ENCODE measurements at places on chromosomes 4 and X.

- no peak for DNase-seq
These were observed 23.6 kb downstream of the ATP5ME start for GRCh38 chr4:650461-650860.

GRCh38 chr4:77817304-77818072 lies 1.7 kb downstream of the CNOT6L start:
- no peak for DNase-seq

DNA sequence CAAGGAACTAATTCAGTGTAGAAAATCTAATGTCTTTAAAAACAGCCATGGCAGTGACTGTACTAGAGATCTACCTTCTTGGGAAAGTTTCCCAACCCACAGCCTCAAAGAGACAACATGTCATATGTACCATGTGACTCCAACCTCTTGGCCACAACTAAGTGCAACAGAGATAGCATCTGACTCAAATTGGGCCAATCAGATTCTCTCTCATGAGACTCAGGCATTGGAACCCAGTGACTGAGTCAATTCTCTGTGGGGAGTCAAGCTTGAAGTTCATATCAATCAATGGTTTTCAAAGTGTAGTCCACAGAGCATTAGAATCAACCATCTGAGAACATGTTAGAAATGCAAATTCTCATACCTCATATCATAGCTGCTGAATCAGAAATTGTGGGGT lies 123.3 kb downstream of the MBNL3 start:
- DNase-seq, result no peak

- no peak for DNase-seq
These were observed 22.6 kb upstream of the RBBP7 start for GRCh38 chrX:16892504-16893362.

GRCh38 chrX:140697618-140698017 lies 11.9 kb upstream of the LINC00632 start:
- no peak for DNase-seq

GRCh38 chrX:112058255-112058654 lies 24.3 kb downstream of the TRPC5 start:
- DNase-seq, result no peak

- peak; percentile 37 for DNase-seq
These were observed at the start of gene SPINK2 for GRCh38 chr4:56821381-56822243. SPINK2 (minus strand) TSS chr4:56821701; CDS start chr4:56821662, 39 bp downstream.

DNA sequence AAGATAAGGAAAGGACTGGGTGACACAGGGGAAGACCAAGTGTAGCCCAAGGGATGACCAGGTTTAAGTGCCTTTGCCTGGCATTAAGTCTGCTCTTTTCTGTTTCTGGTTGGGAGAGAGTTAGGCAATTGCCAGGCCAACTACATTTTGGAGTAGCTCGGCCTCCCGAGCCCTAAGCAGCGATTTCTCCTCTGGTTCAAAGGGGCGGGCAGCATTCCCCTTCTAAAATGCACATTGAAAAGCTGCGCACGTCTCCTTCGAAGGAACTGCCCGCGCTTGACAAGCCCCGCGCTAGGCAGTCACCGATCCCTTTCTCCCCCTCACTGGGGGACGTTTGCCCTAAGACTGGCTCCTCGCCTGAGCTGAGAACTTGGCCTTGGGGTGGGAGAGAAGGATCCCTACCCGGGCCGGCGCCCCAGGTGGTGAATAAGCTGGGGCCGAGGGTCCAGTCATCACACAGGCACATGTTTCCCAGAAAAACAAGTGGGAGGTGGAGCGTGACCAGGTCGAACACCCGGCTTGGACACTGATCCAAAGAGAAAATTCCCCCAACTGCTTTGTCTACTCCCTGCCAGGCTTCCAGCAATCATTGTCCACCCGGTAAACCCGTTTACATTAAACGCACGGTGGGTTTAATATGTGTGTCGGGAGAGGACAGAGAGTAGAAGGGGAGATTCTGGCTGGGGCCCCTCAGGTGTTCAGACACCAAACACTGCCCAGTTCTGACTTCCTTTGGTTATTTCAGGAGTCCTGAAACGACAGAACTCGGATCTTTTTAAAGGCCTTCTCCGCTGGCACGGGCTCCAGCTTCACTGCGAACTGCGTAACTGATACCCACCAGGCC lies 4.0 kb downstream of the ARX start:
- no peak for DNase-seq

DNA sequence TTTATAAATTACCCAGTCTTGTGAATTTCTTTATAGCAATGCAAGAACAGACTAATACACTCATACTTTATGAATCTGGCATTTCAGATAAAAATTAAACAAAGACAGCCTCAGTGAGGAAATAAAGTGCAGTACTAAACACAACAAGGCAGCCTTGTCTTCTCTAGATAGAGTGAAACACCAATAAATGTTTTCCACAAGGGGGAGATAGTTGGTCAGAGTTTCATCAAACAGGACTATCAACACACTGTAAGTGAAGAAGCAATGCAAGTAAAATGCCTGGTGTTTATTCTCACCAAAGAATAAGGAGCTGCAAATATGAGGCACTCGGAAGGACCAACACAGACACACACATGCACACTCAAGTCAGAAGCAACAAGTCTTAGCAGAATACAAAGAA lies 62.8 kb downstream of the FAM9B start:
- DNase-seq, result no peak

DNA sequence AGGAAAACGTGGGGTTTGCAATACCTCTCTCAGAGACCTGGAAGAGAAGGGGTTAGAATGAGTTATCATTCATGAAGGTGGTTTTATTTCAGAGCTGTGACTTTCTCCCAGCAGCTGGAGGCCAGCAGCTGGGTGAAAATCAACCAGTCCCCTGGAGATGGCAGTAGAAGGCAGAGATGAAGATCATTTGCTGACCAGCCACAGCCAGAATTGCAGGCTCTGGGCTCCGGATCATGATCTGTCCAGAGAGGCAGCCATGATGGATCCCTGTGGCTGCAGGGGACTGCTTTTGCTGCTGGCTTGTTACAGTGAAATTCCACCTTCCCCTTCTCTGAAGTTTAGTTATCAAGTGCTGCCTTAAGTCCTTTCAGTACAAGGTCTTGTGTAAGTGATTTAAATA lies 46.9 kb upstream of the TAB3 start:
- DNase-seq, result no peak

- DNase-seq, result no peak
These were observed 44.9 kb downstream of the AFAP1 start for GRCh38 chr4:7894677-7895181.

DNA sequence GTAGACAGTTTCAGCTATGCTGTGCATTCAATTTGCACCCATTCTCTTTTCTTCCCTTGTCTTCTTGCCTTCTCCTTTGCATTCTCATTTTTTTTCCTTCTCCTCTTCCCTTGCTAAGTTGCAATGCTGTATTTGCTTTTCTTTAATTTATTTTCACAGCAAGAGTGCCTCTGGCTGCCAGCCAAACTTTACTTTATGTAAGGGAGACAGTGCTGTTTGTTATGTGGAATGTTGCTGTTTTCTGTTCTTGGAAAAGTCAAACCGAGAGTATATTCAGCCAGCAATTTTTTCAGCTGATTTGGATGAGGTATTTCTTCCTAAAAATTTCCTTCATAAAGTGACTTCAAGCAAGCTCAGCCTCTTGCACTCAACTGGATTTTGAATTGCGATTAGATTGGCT lies 1293.4 kb downstream of the ARAP2 start:
- DNase-seq, result no peak

- no peak for DNase-seq
These were observed at the start of gene HMX1 for GRCh38 chr4:8871417-8872401. HMX1 (minus strand) TSS chr4:8871839; CDS start chr4:8871614, 225 bp downstream.

GRCh38 chrX:66013194-66013816 lies 26.6 kb downstream of the VSIG4 start:
- no peak for DNase-seq

GRCh38 chr4:181443021-181443420 lies 800.2 kb upstream of the TENM3 start:
- no peak for DNase-seq

- no peak for DNase-seq
These were observed 76.8 kb upstream of the CPEB2 start for GRCh38 chr4:14925471-14925870.

GRCh38 chrX:43349363-43349762 lies 306.7 kb upstream of the MAOA start:
- DNase-seq, result no peak

DNA sequence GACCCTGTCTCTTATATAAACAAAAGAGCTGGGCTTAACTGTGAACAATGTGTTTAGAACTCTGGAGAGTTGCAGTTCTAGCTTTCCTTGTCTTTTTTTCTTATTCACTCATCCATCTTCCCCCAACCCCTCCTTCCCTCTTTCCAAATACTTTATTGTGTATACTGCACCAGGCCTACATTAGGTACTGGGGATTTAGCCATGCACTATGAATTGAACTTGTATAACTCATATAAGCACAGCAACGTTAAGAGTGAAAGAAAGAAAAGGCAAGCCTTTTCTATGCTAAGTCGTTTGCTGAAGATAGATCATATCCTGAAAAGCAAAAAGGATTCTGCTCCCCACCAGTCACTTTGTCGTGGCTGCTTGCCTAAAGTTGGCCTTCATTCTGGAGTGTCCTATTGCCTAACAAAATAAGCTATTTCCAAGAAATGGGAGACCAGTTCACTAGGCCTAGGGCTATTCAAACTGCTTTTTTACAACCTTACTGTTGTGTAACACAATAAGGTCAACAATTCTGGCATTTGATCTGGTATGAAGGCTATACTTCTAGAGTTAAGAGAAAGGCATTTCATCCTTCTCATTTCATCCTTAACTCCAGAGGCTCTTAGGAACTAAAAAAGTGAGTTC lies 32.2 kb downstream of the CCNI start:
- DNase-seq, result no peak

DNA sequence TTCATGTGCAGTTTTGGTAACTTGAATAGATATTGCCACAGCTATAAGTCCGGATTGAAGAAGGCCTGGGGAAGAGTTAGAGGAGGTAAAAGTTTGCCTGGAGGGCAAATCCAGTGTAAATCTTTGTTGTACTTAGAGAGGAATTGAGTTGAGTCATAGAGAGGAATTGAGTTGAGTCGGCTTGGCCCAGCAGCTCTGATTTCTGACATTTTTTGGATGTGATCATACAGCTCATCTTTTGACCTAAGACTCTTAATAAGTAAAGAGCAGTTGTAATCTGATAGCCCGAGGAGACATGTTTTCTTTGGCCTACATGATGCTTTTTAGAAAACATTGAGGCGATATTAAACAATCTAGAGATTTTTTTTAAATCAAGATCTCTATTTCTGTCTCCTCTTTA lies 3.9 kb downstream of the KIT start:
- no peak for DNase-seq

DNA sequence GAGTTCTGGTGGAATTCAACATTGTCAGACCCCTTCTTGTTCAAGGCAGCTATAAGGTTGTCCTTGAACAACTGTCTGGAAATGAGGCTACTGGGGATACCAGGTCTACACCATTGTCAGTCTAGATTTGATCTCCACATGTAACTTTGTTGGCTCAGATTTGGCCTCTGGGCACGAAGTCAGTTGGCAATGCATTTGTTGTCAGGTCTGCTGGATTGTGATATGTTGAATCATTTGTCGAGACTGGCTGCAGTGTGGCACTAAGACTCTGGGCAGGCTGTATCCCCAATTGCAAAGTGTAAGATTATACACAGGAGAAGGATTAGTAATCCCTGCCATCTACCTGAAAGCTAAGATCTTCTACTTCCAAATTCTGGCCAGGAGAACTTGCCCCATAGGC lies 26.5 kb downstream of the ZNF81 start:
- no peak for DNase-seq

DNA sequence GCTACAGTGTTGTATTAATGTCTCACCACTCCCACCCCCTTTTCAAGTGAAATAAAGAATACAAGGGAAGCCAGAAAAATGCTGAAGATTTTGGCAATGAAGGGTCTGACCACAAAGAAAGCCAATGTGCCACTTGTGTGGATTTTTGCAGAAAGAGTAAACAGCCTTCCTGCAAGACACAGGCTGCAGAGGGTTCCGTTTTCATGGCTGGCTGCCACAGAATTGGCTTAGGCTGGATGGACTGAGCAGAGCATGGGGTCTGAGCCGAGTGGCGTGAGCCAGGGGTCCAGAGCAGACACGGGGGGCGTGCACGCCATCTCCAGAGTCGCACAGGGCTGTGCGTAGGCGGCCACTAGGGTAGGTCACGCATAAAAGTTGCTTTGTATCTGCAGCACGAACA lies 69.2 kb downstream of the MTNR1A start:
- no peak for DNase-seq

GRCh38 chrX:122475306-122475705 lies 708.8 kb upstream of the GRIA3 start:
- no peak for DNase-seq

DNA sequence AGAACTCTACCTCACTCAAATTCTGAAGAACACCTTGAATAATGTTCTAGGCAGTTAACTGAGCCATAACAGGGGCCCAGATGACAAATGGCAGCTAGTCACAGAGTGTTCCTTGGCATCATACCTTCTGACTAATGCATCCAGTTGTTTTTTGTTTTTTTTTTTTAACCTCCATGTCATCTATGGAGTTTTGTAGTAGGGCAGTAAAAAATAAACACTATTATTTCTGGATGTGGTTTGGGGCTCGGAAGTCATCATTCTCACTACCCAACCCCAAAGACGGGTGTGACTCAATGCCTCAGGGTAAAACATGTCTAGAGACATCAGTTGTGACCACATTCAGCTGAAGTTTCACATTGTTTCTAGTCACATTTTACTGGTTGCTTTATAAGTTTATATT lies 31.2 kb upstream of the MCF2 start:
- no peak for DNase-seq

GRCh38 chr4:6504900-6505496 lies 32.6 kb upstream of the PPP2R2C start:
- DNase-seq, result no peak

DNA sequence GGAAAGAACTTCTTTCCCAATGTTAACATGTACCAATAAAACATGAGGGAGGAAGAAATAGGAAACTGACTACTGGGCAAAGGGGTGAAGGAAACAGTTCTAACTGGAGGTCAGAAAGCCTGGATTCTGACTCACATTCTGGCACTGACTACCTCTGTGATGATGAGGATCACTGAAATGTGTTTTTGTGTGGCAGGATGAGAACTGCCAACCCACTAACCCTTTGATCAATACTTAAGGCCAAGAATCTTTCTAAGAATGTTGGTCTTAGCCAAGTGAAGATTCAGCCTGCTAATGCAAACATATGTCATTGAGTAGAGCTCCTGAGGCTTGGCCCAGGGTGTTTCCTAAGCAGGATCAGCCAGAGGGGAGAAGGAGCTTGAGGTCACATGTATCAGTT lies 4.6 kb downstream of the ALAS2 start:
- DNase-seq, result no peak

DNA sequence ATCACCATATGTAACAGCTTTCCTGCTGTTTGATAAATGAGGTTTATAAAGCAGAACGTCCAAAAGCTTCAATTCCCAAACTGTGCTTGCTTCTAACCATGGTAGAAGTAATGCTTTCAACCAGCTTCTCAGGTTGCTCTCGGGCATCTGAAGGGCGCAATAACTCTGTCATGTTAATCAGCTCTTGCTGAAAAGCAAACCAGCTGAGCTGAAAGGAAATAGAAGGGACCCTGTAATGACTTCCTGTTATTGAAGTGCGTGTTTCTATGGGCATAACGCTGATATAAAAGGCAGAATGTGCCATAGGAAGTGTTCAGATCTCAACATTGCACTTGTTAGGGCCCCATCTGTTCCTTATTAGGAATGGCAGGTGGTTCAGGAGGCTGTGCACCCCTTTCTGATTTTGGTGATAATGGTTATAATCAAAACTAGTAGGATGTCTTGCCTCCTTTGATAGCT lies 21.2 kb downstream of the HERC3 start:
- no peak for DNase-seq

All from HuH-7.5 (cell line).